HT-29 (cell line): ENCODE measurements at places on chromosomes 7 and 10.

DNA sequence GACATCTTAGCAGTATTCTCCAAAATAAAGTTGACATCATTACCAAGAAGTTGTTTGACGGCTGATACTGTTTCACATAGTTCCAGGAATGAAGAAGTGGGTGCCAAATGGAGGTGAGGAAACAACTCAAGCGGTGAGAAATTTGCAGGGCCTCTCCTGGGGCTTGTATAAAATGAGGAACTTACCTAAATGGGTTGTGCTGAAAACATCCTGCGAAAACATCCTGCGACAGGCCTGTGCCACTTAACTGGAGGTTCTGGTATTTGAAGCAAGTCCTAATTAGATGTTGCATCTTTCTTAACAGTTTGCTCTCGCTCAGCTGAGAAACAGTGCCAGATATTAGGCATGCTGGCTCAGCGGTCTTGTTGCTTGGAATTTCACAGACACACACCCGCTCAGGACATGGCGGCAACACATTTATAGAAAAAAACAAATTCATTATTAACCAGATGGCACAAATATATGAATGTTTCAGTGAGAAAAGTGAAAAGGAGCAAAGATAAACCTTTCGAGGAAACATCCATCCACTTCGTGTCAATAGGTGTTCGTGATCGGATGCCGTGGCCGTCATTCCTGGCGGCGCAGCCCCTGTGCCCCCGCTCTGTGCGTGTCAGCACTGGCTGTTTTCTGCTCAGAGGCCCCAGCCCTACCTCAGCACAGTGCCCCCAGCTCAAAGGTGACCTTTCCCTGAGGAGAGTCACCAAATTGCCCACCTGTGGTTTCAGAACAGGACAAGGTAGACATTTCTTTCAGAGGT is 48.1 kb downstream of the CDC123 start:
- DNase-seq, result no peak

GRCh38 chr7:57328963-57329362 is 121.0 kb upstream of the ZNF716 start:
- no peak for DNase-seq

GRCh38 chr10:35726846-35727245 is 84.8 kb upstream of the FZD8 start:
- no peak for DNase-seq

DNA sequence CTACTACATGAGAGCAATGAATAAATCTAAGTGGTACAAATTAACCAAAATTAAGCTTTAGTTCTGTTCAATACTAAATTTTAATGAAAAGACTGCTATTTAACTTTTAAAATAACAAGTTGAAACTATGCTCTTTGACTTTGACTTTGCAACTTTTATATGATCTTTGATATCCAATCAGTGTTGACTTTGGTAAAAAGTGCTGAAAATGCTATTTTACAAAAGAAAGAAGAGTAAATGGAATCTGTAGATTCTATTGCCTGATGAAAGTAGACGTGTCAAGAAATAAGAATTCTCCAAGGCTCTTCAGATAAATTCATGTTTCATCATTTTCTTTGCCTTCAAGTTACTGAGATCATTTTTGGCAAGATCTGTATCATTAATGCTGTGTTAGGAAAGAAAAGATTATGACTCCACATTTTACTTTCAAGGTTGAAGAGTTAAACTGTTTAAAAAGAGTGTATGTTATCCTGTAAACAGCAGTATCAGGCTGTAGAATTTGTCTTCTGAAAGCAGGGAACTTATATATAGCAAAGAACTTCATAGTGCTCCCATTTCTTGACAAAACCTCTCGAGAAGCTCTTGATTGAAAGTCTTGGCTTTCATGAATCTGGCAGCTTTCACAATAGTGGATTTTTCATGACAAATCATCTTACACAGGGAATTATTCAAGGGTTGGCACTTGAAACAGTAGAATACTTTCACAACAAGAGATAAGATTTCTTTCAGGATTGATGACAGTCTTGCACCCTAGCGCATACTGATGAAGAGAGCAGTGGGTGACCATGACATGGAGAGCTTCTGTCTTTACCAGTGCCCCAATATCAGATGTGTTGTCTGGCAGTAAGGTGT is 72.1 kb downstream of the PTEN start:
- no peak for DNase-seq
